ENCODE measurements at places on chromosomes 3 and 15.

DNA sequence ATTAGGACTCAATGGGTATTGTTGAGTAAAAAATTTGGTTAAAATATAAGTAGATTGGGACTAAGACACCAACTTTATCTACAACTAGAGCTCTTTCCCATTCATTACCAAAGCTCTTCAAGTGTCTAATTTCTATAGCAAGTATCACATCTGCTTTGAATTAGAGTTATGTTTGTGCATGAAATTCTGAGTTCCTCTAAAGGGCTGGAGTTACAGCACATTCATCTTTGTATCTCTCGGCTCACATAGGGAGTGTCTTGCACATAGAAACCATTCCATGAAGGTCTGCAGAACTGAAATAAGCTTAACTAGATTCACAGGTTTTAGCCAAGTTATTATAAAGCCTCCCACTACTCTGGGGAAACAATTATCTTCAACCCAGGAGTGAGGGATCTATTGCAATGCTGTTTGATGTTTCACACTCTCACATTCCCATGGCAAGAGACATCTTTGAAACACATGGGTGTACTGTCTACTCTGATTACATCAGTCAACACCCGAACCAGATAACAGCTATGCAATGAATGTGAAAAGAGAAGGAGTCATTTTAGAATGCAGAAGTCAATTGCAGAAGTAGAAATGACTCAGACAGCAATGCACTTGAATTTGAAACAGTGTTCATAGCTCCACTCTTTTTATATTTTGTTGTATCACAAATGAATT, 93.1 kb upstream of the KBTBD8 start:
- DNase-seq = no peak

DNA sequence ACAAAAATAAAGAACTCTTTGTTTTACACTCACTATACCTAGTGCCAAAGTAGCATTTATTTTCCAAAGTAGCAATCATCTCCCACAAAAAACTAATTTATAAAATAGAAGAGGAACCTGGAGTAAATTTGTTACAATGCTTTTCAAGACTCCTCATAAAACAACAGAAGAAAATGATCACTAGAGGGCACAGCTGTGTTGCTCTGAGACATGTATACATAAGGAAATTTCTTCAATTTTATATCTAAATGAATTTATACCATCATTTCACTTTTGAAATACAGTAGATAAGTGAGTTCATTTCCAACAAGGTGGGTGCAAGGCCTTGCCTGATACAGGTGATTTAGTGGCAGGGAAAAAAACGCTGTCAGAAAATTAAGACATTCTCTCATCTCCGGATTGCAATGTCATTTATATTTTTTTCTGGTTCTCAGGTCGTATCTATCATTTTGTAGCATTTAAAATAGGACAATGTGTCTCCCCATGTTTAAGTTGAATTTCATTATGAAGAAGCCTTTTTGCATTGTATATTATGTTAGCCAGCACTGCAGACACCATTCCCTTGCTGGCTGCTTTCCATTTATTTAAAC, 25.3 kb upstream of the ARHGEF26 start:
- DNase-seq = no peak

- DNase-seq = no peak
Measured at GRCh38 chr3:102036472-102036871, 187.2 kb downstream of the NFKBIZ start.

DNA sequence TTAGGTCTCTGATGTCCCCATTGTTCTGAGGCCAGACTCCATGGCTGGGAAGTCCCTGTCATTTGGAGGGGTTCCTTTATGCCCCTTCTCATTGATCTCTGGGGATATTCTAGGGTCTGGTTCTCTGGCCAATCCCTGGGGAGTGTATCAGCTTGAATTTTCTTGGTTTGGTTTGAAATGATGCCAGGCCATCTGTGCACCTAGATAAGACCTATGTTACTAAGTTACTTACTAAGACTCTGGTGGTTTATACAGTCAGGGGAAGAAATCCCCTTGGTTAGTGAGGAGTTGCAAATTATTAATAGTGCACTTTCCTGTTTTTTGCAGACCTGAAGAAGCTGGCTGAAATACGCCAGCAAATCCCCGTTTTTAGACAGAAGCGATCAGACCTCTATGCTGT, 20.3 kb downstream of the NIT2 start:
- no peak for DNase-seq

DNA sequence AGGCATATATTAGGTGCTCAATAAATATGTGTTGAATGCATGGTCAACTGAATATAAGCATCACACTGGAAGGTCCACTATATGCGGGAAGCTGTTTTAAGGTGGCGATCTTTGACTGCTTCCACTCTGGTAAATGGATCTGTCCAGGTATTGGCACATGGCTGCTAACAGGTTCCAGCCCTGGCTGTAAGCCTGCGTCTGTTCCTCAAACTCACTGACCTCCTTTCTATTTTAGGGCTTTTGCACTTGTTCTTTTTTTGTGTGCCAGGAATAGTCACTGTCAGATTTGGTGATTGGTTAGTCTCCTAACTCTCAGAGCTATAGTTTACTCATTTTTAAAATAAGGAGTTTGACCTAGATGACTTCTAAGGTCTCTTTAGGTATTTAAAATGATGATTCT, 46.2 kb downstream of the ADAMTSL3 start:
- no peak for DNase-seq

GRCh38 chr15:73928971-73929627, 2.8 kb downstream of the LOXL1 start:
- no peak for DNase-seq

GRCh38 chr15:79008659-79009058, 63.8 kb upstream of the CTSH start:
- DNase-seq = no peak

- no peak for DNase-seq
Measured at GRCh38 chr15:31828594-31828993, 201.7 kb upstream of the CHRNA7 start.

GRCh38 chr15:82774496-82774895, 31.4 kb downstream of the FSD2 start:
- DNase-seq = no peak

GRCh38 chr3:114132500-114132899, 46.4 kb downstream of the DRD3 start:
- no peak for DNase-seq

DNA sequence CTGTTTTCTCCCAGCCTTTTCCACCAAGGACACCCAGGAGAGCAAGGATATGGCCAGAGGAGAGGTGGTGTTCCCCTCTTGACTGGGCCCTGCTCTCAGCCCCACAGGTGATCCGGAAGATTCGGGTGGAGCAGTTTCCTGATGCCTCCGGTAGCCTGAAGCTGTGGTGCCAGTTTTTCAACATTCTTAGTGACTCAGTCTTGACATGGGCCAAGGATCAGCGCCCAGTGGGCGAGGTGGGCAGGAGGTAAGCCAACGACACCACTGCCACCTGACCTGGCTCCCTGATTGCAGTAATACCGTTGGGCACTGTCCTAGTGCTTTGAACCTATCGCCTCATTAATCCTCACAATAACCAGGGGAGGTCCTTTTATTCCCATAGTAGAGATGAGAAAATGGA, 25.3 kb upstream of the SLC28A1 start:
- no peak for DNase-seq

- no peak for DNase-seq
Measured at GRCh38 chr3:94379264-94379663, 316.4 kb downstream of the NSUN3 start.

- DNase-seq = no peak
Measured at GRCh38 chr3:152200476-152201420, 68.0 kb upstream of the MBNL1 start.

DNA sequence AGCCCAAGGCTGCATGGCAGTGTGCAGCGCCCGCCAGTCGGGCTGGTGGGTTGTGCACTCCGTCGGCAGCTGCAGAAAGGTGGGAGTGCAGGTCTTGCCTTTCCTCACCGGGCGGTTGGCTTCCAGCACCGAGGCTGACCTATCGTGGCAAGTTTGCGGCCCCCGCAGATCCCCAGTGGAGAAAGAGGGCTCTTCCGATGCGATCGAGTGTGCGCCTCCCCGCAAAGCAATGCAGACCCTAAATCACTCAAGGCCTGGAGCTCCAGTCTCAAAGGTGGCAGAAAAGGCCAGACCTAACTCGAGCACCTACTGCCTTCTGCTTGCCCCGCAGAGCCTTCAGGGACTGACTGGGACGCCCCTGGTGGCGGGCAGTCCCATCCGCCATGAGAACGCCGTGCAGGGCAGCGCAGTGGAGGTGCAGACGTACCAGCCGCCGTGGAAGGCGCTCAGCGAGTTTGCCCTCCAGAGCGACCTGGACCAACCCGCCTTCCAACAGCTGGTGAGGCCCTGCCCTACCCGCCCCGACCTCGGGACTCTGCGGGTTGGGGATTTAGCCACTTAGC, 4.3 kb downstream of the ISL2 start:
- no peak for DNase-seq

Data from stimulated activated CD4-positive, alpha-beta T cell treated with anti-CD3 and anti-CD28 coated beads, TNF-alpha, amount 100 ng/mL, for 4 hours (primary cell).